Fibroblast of skin of back (primary cell): ENCODE measurements at places on chromosomes 7 and 10.

- no peak for DNase-seq
Observed at GRCh38 chr7:4561795-4562194, 120.3 kb upstream of the FOXK1 start.

DNA sequence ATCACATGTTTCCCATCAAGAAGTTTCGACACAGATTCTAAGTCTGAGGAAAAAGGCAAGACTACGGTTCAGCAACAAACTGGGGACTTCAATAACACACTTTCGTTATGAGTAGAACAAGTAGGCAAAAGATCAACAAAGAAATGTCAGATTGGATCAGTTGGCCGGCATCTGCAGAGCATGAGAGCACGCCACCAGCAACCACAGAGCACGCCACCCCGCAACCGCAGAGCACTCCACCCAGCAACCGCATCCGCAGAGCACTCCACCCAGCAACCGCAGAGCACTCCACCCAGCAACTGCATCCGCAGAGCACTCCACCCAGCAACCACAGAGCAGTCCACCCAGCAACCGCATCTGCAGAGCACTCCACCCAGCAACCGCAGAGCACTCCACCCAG is 89.7 kb upstream of the FAM20C start:
- no peak for DNase-seq

DNA sequence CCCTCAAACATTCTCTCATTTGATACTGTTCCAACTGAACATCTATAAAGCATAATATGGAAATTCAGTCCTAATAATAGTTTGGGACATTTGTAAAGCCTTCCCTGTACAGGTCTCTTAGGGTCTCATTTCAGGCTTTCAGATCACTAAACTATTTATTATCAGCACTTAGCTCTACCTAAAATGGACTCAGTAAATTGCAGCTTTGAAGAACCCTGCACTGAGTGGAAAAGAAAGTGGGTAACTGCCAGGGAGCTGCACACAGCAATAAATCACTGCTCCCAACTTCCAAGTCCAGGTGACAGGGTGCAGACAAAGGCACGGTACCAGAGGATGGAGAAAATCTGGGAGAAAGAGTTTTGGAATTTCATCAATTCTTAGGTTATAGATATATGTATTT is 164.9 kb upstream of the AOAH start:
- no peak for DNase-seq

DNA sequence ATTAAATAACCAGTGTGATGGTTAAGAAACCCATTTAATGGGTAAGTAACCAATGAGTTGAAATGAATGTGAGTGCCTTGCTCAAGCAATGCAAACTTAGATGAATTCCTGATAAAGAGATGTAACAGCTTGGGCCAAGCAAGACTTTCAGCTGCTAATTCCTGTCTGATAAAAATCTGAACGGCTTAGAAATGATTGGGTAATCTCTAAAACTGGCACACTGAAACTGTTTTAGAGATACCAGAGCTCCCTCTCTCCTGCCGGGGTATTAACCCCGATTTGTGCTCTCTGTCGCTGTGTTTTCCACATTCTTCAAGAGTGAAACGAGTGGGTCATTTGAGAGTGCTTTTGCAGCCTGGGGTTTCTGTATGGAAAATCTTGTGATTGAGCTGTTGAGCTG is 534.9 kb upstream of the GALNT17 start:
- no peak for DNase-seq

DNA sequence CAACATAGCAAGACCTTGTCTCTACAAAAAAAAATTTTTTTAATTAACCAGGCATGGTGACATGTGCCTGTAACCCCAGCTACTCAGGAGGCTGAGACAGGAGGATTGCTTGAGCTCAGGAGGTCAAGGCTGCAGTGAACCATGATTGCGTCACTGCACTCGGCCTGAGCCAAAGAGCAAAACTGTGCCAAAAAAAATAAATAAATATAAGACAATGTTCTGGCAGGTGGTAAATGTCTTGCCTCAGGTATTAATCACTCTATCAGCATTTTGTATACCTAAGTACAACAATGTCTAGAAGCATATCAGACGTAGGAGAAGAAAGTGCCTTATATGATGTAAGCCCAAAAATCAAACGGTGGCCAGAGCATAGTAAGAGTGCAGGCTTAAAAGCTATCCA is 427.8 kb upstream of the C7orf33 start:
- no peak for DNase-seq

DNA sequence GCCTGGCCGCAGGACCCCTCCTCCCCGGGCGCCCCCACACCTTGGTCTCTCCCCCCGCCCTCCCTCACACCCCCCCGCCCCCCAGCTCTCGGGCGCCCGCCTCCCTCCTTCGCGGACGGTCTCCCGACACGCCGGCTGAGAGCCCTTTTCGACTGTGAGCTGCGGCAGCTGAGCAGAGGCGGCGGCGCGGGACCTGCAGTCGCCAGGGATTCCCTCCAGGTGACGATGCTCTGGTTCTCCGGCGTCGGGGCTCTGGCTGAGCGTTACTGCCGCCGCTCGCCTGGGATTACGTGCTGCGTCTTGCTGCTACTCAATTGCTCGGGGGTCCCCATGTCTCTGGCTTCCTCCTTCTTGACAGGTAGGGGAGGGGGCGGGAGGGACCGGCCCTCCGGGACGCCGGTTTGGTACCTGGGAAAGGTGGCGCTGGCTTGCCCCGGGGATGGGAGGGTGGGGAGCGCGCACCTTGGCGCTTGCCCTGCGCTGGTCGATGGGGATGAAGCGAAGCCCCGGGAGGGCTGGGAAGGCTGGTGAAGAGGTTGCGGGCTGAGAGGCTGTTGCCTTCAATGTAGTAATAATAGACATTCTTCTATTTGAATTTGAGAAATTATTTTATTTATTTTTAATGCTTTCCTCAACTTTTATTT is at the start of gene BMPER:
BMPER (plus strand) TSS at position 151 of the 644 bp plus-strand sequence; CDS start at position 226, 75 bp downstream.
- DNase-seq: peak; percentile 61

DNA sequence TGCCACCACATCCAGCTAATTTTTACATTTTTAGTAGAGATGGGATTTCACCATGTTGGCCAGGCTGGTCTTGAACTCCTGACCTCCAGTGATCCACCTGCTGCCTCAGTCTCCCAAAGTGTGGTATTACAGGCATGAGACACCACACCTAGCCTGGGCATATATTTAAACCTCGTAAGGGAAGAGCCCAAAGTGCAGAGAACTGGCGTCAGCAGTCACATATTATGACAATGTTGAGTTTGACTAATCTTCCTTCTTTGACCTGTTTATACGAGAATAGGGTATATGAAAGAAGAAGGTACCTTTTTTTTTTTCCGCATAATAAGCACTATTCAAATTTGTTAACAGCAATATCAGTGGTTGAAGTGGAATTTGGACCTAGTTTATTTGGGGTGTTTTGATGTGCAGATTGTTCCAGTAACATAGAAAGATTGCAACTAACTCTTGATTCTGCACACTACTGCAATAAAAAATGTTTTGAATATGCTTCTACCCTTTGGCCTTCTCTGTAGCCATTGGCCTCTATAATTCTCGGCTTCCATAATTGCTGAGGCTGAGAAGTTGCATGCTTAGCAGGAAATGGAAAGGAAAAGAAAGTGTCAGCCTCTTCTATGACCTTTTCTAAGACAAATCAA is 55.9 kb downstream of the MINPP1 start:
- no peak for DNase-seq

GRCh38 chr7:29793507-29793906 is 12.8 kb upstream of the WIPF3 start:
- DNase-seq: no peak

DNA sequence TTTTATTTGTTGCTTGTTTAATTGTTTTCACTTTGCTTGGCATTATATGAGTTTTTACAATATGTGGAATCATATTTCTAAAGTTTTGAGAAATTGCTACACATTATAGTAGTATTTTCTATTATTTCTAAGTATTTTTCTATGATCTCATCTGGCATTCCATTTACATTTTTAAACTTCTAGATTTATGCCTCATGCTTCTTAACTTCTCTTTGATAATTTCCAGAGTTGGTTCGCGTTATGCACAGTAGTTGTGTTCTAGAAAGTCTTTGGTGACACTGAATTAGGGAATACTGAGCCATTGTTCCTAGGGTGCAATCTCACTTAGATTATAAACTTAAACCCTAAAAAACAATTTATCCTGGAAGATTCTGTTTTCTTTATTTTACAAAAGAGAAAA is 129.2 kb downstream of the GNAI1 start:
- peak; percentile 38 for DNase-seq

GRCh38 chr7:47361746-47362215 is 220.1 kb downstream of the TNS3 start:
- peak; percentile 85 for DNase-seq
